ENCODE measurements at places on chromosomes 3 and 15.

DNA sequence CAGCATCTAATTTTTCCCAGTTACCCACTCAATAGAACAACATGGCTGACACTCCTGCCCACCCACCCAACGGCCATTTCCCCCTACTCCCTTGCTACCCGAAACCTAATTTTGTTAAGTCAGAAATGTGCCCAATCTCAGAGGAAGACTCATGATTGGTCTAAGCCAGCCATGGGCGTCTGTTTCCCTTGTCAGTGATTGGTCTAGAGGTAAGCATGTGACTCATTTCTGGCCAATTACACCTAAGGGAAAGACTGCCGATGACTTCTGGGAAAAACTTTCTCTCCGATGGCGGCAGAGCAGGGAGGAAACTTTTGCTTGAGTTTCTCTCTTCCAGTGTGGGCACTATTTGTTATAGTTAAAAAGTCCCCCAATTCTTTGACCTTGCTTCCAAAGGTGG is 72.9 kb downstream of the RPLP1 start:
- no peak for DNase-seq

DNA sequence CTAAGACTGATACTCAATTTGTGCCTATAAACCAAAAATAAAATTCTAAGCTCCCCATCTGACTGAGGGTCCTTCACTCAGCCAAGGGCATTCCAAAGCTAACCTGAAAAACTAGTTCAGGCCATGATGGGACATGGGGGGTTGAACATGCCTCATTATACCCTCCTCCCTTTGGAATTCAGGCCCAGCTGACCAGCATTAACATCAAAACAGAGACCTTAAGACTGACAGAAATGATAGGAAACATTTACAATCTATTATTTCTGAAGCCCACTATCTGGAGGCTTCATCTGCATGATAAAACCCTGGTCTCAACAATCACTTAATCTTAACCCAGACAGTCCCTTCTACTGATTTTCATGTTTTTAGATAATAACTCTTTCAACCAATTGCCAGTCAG is 140.4 kb downstream of the ANO10 start:
- DNase-seq = no peak

- DNase-seq = no peak
Observed at GRCh38 chr3:73516631-73517030, 108.1 kb downstream of the PDZRN3 start.

DNA sequence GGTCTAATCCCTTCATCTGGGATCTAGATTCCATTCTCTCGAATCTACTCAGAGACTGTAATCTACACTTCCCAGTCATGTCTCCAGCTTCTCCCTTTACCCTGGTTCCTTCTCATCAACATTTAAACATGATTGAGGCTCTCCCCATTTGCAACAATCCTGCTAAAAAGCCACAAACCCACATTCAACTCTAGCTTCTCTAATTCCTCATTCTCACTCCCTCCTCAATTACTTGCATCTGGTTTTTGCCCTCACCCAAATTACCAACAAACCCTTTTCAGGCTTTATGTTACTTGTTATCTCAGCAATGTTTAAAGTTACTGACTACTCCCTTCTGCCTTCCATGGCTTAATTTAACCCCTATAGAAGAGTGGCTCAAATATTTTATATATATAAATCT is 11.5 kb downstream of the ETFA start:
- DNase-seq = no peak

Data from GOT3 (cell line).